ENCODE measurements at places on chromosomes 7 and 10.

DNA sequence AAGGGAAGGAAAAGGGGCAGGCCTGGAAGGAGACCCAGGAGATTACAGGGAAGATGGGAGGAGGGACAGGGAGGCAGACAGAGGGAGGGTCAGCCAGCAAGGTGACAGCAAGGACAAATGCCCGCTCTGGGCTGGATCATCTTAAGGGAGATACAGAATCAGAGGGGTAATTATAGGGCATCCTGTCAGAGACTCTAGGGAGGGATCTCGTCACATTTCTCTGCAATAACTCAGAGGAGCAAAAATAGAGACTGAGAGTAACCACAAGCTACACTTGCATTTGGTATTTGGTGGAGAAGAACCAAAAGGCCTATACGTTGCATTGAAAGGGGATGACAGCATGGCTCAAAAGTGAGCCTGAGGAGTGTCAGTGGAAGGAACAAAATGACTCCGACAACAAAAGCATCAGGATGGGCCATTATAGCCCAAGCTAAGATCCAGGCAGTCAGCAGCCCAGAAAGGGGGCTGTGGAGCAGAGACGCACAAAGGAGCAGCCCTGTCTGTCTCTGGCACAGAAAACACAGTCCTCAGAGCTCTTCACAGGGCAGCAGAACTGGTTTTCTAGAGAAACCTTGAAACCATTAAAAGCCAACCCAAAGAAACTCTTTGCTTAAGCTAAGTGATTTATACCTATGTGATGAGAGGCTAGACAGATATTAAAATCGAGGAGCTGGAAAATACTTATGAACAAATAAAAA lies 430.2 kb upstream of the VSTM2A start:
- DNase-seq: no peak

- no peak for DNase-seq
These were observed 14.8 kb upstream of the LAMB1 start for GRCh38 chr7:108017776-108018151.

GRCh38 chr10:132888898-132889490 lies 53.4 kb downstream of the CFAP46 start:
- no peak for DNase-seq

GRCh38 chr10:75008952-75009351 lies 102.5 kb upstream of the SAMD8 start:
- no peak for DNase-seq

- no peak for DNase-seq
These were observed 315.3 kb downstream of the SNX13 start for GRCh38 chr7:17625043-17625442.

DNA sequence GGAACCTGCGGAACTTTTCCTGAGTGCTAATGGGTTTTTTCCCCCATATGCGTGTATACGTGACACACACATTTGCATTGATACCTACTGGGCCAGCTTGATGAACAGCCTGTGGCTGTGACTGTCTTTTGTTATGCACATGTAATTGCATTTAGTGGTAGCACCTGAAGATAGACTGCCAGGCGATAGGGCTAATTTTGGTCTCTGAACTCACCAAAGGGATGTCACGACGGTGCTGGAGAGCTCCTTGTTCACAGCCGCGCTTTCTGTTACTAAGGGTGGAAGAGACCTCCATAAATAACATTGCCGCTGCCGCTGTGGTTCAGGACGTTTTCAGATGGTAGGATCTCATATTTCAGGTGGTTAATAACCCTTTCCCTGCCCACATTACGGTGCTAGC lies 133.2 kb downstream of the CAMK1D start:
- DNase-seq: no peak

DNA sequence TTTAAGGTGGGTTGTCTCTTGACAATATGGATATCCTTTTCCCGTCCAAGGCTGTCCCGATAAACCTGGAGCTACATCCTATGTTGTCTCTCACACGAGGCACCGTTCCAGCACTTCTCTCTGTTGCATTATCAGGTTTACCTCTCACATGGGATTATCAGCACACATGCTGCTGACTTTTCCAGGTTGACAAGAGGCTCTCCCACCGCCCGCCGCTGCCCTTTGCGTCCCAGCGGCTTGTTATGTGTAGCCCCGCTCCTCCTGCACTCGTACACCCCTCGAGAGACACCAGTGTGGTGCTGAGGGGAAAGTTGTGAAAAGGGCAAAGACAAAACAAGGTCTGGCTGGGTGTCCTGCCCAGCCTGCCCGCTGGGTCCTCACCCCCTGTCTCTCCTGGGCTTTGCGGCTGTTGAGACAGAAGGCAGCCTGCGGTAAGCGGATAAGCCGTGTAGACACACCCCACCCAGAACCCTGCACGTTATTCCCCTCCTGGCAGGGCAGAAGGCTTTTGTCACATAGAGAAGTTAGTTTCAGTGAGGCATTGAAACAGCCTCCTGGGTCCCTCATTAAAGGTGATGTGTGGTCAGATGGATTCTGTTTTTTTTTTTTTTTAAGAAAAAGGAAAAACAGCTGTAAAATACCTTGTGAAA lies 38.7 kb downstream of the UBE3C start:
- DNase-seq: no peak

- DNase-seq: no peak
These were observed 1.3 kb downstream of the AFAP1L2 start for GRCh38 chr10:114402871-114403540.

DNA sequence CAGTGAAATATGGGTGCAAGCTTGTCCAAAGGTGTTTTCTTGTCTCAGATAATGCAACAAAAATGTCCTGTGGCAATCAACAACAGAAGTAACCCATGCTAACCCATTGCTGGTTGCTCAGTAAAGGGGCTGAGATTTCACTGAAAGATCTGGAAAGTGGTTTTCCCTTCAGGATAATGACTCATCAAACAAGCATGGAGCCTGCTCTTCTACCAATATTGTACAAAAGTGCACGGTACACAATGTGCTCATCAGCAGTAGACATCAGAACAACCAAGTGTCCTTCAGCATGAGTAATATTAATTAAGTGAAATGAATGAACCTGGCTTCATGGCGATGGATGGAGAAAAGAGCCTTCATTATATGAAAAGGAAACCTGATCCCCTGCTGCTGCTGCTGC lies 287.1 kb upstream of the NEBL start:
- no peak for DNase-seq

DNA sequence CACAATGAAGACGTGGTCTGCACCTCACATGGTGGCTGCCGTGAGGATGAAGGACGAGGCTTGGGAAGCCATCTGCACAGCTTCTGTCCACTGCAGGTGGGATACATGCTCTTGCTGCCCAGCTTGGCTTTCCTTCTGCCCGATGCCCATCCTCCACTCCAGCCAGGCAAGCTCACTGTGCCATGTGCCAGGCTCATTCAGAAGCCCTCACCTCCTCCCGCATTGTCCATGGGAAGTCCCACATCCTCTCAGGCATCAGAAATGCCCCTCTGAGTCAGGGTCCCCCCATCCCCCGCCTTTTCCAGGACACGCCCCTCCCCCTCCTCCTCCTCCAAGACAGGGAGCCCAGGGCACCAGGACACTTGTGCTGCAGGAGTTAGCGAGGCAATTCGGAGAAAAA lies 4.6 kb upstream of the NOM1 start:
- DNase-seq: no peak

DNA sequence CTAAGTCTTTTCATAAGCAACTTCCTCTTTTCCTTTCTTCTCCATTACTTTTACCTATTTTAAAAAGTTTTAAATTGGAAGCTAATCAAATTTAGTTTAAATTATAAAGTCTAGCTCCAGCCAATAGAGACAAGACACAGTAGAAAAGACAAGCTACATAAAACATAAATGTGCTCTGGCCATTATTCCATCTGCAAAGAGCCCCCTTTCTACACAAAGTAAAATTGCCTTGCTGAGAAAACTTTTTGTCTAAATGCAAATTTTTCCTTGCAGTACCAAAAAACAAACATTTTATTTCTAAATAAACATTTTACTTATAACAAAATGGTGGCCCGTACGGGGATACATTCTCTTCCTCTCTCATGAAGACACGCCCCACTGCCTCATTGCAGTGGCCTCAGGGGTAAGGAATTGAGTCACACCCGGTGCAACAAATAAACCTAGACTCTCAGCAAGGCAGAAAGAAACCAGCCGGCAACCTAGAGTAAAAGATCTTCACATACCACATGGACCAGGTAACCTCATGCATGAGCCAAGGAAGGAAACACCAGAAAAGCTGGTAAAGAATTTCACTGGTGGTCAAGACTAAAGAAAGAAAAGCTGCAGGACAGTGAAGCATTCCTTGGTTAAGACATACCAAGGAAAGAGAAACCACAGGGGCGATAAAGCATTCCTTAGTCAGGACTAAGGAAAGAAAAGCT lies 71.6 kb upstream of the ZNF746 start:
- no peak for DNase-seq

DNA sequence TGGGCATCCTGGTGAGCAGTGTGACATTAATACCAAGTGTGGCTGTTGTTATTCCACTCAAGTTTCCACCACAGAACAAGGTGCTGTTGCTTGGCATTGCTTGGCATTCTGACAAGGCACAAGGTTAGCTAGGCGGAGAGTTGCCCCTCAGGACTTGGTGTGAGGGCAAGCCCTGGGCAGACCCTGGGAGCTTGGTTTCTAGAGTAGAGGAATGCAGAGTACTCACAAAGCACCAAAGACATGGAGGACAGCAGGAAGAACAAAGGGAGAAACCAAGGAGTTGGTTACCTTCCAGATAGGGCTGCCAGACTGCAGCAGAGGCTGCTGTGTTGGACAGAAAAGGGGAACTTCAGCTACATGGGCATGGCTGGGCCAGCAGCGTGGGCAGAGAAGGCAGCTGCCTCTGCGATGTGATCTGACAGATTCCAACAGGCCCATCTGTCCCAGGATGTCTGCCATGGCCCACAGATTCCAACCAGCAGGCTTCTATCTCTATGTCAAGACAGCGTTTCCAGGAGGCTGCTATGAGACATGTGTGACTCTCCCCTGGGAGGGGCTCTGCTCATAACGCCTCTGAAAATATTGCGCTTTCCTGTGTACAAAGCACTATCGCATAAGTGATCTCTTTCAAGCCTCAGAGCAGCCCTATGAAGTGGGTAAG lies 1.8 kb downstream of the GOLGA7B start:
- no peak for DNase-seq

DNA sequence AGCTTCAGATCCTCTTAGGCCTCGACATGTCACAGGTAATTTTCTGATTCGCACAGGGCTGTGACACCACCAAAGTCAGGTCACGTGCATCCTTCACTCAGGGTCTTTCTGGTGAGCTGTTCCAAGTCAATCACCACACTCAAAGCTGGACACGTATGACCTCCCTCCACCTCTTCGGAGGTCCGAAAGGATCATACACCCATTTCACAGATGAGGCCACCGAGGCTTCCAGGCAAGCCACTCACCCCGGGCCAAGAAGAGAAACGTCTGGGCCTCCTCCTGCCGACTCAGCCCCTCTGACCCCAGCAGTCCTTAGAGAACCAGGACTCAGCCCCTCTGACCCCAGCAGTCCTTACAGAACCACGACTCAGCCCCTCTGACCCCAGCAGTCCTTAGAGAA lies 74.6 kb downstream of the FOXL3 start:
- no peak for DNase-seq

- DNase-seq: no peak
These were observed 115.3 kb downstream of the DGKI start for GRCh38 chr7:137731436-137731835.

GRCh38 chr7:151057506-151057988 lies at the start of gene CDK5:
Gene CDK5, minus strand, starts transcription at chr7:151057897. Its CDS starts 49 bp downstream, at chr7:151057848.
- DNase-seq: no peak

GRCh38 chr7:154640266-154640865 lies 362.6 kb downstream of the PAXIP1 start:
- DNase-seq: no peak

DNA sequence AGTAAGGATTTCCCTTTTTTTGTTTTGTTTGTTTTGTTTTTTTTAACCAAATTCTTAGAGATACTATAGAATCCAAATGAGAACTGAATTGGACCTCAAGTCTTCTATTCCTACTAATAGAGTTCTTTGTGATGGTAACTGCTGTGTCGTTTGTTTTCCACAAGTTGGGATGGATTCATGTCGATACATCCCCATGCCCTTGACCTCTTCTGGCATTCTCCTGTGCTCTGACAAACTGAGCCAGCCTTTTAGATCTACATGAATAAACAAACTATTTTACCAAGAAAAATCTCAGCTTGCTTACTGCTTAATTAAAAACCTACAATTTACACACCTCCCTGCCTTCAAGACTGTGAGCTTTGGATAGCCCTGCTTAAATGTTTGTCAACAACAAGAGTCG lies 3.9 kb downstream of the ZNF22 start:
- DNase-seq: no peak

- DNase-seq: no peak
These were observed 202.2 kb downstream of the VTI1A start for GRCh38 chr10:112649006-112649821.

GRCh38 chr7:158044482-158044823 lies 543.2 kb downstream of the PTPRN2 start:
- no peak for DNase-seq

- DNase-seq: no peak
These were observed 5.7 kb downstream of the LRRC20 start for GRCh38 chr10:70376436-70377378.

GRCh38 chr10:114957122-114957521 lies 19.1 kb downstream of the TRUB1 start:
- DNase-seq: no peak

DNA sequence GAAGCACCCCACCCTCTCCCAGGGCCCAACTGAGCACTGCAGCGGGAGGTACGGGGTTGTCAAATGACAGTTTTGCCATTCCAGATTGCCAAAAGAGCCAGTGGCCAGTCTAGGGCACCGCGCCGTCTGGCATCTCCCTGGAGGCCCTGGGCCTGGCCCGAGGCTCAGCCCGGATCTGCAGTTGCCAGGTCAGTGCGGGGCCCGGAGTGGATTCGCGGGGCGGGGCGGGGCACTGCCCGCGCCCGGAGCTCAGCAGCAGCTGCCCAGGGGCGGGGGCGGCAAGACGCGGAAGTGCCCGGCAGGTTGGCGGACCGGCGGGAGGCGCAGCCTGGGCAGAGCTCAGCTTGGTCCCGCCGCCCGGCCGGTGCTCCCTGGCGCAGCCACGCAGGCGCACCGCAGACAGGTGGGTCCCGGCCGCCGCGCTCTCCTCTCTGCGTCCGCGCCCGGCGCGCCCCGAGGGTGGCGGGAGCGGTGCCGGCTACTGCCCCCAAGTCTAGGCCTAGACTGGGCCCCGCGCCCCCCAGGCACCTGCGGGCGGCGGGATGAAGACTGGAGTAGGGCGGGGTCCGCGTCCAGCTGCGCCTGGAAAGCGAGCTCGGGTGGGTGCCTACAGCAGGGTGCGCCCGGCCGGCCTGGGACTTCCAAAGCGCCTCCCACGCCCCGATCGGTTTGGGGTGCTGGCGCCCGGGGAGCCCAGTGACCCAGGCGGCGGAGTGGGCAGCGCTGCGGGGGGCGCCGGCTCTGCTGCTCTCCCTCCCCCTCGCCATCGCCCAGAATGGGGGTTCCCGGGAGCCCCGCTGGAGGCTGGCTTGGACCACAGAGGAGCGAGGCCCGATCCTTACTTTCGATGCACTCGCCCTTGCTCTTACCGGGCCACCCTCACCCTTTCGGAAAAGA lies at the start of gene IRF5:
Gene IRF5, plus strand, starts transcription at position 281 of the 897 bp plus-strand sequence. CDS start 4,155 bp downstream, outside the sequence.
- DNase-seq: no peak

- DNase-seq: no peak
These were observed 110.1 kb upstream of the POM121L12 start for GRCh38 chr7:52925332-52925731.

GRCh38 chr7:157016352-157017041 lies 6.0 kb upstream of the MNX1 start:
- no peak for DNase-seq
